ENCODE measurements at places on chromosomes 1 and 21.

DNA sequence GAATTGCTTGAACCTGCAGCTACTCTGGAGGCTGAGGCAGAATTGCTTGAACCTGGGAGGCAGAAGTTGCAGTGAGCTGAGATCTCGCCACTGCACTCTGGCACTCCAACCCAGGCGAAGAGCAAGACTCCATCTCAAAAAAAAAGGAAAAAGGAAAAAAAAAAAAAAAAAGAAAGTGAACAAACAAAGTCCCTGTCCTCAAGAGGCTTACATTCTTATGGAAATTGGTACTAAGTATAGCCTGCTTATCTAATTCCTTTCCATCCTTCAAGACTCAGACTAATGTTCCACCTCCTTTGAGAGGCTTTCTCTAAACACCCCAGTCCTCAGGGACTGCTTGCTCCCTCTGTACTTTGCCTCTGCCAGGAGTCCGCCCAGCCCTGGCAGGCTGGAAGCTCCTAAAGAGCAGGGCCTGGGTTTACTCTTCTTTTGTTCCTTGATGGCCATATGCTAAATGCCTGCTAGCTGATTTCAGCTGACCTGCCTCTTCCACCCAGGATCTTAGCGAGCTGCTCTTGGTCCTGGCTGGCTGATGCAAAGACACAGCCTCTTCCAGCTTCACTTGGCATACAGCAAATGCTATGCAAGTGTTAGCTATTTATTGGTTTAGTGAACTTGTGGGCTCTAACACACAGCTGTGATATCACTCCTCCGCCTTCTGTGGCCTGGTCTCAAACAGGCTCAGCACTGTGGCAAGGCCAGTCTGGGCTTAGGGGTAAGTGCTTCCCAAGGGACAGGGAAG is 9.8 kb downstream of the SLC9A1 start:
- H3K4me3 ChIP-seq: no peak overlapping the region
- peaks cover 75% of the 10 kb centered on the region for H3K4me1 ChIP-seq
- DNase-seq: no peak
- no peaks in the 10 kb centered on the region for H3K36me3 ChIP-seq
- no peaks in the 10 kb centered on the region for H3K27me3 ChIP-seq

GRCh38 chr1:5465281-5465711 is 526.9 kb downstream of the NPHP4 start:
- no peak for DNase-seq
- H3K27me3 ChIP-seq: no peaks in the 10 kb centered on the region
- H3K4me3 ChIP-seq: no peak overlapping the region
- no peak overlapping the region for H3K27ac ChIP-seq
- H3K4me1 ChIP-seq: no peaks in the 10 kb centered on the region

- H3K4me1 ChIP-seq: no peaks in the 10 kb centered on the region
- H3K27me3 ChIP-seq: no peaks in the 10 kb centered on the region
- no peaks in the 10 kb centered on the region for H3K36me3 ChIP-seq
- H3K4me3 ChIP-seq: no peak overlapping the region
These were observed 22.2 kb upstream of the SPATA6 start for GRCh38 chr1:48493970-48494769.

DNA sequence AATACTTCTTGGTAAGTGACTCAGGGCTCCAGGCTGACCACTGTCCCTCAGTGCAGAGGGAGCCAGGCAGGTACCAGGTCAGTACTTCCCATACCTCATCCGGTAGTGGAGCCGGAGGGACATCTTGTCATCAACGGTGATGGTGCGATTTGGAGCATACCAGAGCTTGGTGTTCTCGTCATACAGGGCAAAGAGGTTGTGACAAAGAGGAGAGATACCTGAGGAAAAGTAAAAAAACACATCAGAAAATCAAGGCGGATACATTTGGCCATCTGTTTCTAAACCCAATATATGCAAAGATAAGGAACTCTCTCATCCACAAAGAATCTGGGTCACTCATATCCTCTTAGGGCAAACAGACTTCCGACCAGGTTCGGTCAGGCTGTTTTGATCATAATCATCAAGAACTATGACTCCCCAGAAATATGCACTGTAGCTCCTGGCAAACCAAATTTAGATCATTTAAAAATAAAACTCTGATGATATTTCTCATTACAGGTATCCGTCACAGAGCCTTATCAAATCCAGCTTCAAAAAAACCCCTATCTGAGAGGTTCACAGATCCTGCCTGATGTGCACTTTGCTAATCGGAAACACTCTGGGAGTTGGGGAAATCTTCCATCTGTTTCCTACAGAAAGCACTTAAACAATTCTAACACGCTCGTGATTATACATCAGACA is 87.3 kb downstream of the JAK1 start:
- H3K36me3 ChIP-seq: peaks cover 28% of the 10 kb centered on the region
- no peak overlapping the region for H3K27ac ChIP-seq
- DNase-seq: no peak
- H3K4me3 ChIP-seq: no peak overlapping the region

DNA sequence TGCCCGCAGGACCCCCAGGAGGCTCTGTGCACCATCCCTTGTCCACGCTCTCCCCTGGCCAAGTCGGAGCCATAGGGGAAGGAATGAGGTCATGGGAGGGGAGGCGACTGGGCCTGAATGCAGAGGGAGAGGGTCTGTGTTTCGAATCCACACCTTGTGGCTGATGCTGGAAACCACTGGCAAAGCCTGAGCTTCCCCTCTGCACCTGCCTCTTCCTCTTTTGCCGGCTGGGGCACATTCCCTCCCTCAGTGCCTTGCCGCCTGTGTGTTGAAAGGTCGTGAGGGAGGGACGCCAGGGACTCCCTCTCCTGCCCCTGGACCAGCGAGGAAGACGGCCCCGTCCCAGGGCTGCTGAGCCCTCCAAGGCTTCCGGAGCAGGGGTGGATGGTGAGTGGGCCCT is 27.3 kb downstream of the PRDM16 start:
- no peaks in the 10 kb centered on the region for H3K36me3 ChIP-seq
- no peak for DNase-seq
- no peaks in the 10 kb centered on the region for H3K4me1 ChIP-seq
- H3K27ac ChIP-seq: no peak overlapping the region
- no peak overlapping the region for H3K4me3 ChIP-seq

- no peak overlapping the region for H3K27ac ChIP-seq
- H3K4me3 ChIP-seq: no peak overlapping the region
- no peak for DNase-seq
- no peaks in the 10 kb centered on the region for H3K36me3 ChIP-seq
These were observed 6.8 kb upstream of the TEKT2 start for GRCh38 chr1:36076979-36077573.

- H3K27me3 ChIP-seq: no peaks in the 10 kb centered on the region
- no peak overlapping the region for H3K4me3 ChIP-seq
- H3K4me1 ChIP-seq: no peaks in the 10 kb centered on the region
- no peak for DNase-seq
- H3K36me3 ChIP-seq: no peaks in the 10 kb centered on the region
These were observed 25.0 kb downstream of the HRNR start for GRCh38 chr1:152198982-152199381.

- H3K36me3 ChIP-seq: no peaks in the 10 kb centered on the region
- DNase-seq: peak; percentile 43
- peak overlapping the region; percentile 72 for H3K4me3 ChIP-seq
- H3K4me1 ChIP-seq: peaks cover 8% of the 10 kb centered on the region
- H3K27ac ChIP-seq: peak overlapping the region; percentile 88
These were observed 696 bp downstream of the TGFB2 start for GRCh38 chr1:218345673-218346390.

DNA sequence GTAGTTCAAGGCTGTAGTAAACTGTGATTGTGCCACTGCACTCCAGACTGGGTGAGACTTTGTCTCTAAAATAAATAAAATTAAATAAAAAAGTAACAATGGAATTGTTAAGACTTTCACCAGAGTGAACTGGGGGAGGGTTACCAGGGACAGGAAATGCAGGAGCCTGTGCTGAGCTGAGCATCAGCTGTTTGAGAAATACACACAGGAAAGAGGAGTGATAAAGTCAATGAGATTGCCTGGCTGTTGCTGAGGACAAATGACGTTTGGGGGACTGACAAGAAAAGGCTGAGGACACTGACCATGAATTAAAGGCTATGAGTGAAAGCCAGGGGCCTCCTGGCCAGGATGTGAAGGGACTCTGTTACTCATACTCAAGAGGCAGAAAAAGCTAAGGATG is 226.3 kb downstream of the SETD4 start:
- H3K27ac ChIP-seq: no peak overlapping the region
- H3K36me3 ChIP-seq: no peaks in the 10 kb centered on the region
- no peaks in the 10 kb centered on the region for H3K4me1 ChIP-seq
- no peak for DNase-seq
- no peaks in the 10 kb centered on the region for H3K27me3 ChIP-seq

DNA sequence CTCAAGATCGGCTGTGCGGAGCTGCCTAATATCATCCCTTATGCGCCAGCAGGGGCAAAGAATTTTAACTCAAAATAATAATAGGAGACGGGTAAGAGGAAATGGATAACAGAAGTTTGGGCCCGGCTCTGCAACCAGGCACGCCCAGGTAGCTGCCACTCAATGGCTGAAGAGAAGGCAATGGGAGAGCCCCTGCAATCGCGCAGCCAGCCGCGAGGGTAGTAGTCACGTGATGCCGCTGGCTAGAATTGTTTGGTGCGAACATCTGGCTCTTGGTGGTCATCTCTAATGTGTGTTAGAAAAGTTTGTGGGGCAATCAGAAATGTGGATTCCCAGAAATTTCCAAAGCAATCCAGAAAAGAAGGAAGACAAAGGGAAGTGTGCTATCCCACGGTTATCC is 12.3 kb downstream of the BARHL2 start:
- H3K27ac ChIP-seq: no peak overlapping the region
- peaks cover 10% of the 10 kb centered on the region for H3K4me1 ChIP-seq
- H3K27me3 ChIP-seq: no peaks in the 10 kb centered on the region
- DNase-seq: no peak
- H3K36me3 ChIP-seq: no peaks in the 10 kb centered on the region

DNA sequence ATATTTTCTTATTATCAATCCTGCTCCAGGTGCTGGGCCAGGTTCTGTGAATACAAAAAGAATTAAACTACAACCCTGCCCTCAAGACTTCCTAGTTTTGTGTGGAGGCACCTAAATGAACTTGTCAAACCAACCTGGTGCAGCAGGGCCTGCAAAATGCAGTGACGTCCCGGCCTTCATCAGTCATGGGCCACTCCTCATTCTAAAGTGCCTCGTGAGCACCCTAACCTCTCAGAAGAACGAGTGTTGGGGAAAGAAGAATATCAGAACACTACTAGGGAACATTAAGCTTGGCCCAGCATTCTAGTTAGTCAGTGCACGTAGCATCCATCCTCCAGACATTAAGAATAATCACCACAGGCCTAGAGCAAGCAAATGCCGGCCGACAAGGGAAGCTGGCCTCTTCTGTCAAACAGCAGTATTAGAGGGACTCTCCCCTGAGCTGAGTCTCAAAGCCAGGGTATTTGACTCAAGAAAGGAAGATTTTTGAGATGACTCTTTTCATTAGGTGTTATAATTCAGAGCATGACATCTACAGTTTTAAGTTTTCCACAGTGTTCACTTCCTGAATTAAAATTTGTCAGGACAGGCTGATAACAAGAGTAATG is 137.9 kb downstream of the SLC45A1 start:
- DNase-seq: no peak
- H3K27ac ChIP-seq: peak overlapping the region; percentile 68
- H3K36me3 ChIP-seq: no peaks in the 10 kb centered on the region
- H3K4me1 ChIP-seq: peaks cover 31% of the 10 kb centered on the region
- H3K4me3 ChIP-seq: no peak overlapping the region
- no peaks in the 10 kb centered on the region for H3K27me3 ChIP-seq

- no peaks in the 10 kb centered on the region for H3K36me3 ChIP-seq
- no peak overlapping the region for H3K27ac ChIP-seq
- H3K4me3 ChIP-seq: no peak overlapping the region
These were observed 95.6 kb upstream of the SNX7 start for GRCh38 chr1:98565951-98566350.

- H3K27ac ChIP-seq: no peak overlapping the region
- no peaks in the 10 kb centered on the region for H3K36me3 ChIP-seq
- no peak overlapping the region for H3K4me3 ChIP-seq
- no peak for DNase-seq
These were observed 115.0 kb downstream of the BACH1 start for GRCh38 chr21:29413683-29414082.

GRCh38 chr1:68938051-68938666 is 441.3 kb upstream of the DEPDC1 start:
- no peak for DNase-seq
- H3K4me1 ChIP-seq: no peaks in the 10 kb centered on the region
- H3K4me3 ChIP-seq: no peak overlapping the region
- H3K27me3 ChIP-seq: no peaks in the 10 kb centered on the region

- no peaks in the 10 kb centered on the region for H3K36me3 ChIP-seq
- H3K27ac ChIP-seq: no peak overlapping the region
- H3K27me3 ChIP-seq: no peaks in the 10 kb centered on the region
These were observed 72.5 kb downstream of the NDUFS5 start for GRCh38 chr1:39098546-39099250.

- H3K4me1 ChIP-seq: no peaks in the 10 kb centered on the region
- H3K27me3 ChIP-seq: no peaks in the 10 kb centered on the region
- DNase-seq: no peak
- H3K4me3 ChIP-seq: no peak overlapping the region
- no peaks in the 10 kb centered on the region for H3K36me3 ChIP-seq
- H3K27ac ChIP-seq: no peak overlapping the region
These were observed 349.6 kb downstream of the PTBP2 start for GRCh38 chr1:97071173-97071572.

DNA sequence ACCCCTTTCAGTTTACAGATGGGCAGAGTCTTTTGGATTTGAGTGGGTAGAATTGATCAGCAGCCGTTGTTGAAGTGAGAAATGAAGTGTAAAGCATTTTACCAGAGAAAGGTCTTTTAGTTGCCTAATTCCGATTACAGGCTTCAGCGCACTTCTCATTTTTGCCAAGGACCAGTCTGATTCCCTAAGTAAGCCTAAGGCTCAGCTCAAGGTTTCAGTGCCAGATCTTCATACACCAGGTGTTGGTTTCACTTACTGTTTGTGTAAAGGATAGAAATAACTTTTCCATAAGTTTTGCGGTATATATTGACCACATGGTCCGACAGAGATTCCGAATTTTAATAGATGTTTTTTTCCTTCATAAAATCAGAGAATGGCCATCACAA is 83.9 kb upstream of the BMP8A start:
- no peak overlapping the region for H3K4me3 ChIP-seq
- H3K4me1 ChIP-seq: peaks cover 60% of the 10 kb centered on the region
- peak overlapping the region; percentile 93 for H3K27ac ChIP-seq
- no peaks in the 10 kb centered on the region for H3K27me3 ChIP-seq
- no peak for DNase-seq
- H3K36me3 ChIP-seq: peaks cover 5% of the 10 kb centered on the region

GRCh38 chr1:84299536-84300170 is 1.9 kb upstream of the SAMD13 start:
- no peaks in the 10 kb centered on the region for H3K36me3 ChIP-seq
- DNase-seq: no peak
- H3K4me1 ChIP-seq: peaks cover 13% of the 10 kb centered on the region
- no peaks in the 10 kb centered on the region for H3K27me3 ChIP-seq

GRCh38 chr1:61448914-61449313 is 276.0 kb downstream of the TM2D1 start:
- no peak overlapping the region for H3K27ac ChIP-seq
- H3K27me3 ChIP-seq: no peaks in the 10 kb centered on the region
- peaks cover 30% of the 10 kb centered on the region for H3K4me1 ChIP-seq

DNA sequence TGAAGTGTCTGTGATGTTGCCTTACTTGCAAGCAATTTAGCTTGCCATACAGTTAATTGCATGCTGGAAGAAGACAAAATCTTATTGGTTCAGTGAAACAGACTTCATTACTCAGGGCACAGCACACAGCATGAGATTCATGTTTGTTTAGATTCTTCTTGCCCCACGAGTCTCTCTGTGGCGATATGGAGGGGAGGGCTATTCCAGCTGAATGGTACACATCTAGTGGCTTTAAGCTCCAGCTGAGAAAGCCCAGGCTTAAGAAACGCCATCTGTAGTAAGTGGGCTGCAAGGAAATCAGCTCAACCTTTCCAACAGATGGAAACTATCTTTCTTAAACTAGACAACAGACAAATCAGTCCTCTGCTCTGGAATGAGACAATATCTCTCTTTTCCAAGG is 1022.0 kb downstream of the NCAM2 start:
- no peaks in the 10 kb centered on the region for H3K27me3 ChIP-seq
- H3K36me3 ChIP-seq: no peaks in the 10 kb centered on the region
- no peak overlapping the region for H3K4me3 ChIP-seq
- no peak for DNase-seq
